ENCODE measurements at places on chromosomes 4 and X.

DNA sequence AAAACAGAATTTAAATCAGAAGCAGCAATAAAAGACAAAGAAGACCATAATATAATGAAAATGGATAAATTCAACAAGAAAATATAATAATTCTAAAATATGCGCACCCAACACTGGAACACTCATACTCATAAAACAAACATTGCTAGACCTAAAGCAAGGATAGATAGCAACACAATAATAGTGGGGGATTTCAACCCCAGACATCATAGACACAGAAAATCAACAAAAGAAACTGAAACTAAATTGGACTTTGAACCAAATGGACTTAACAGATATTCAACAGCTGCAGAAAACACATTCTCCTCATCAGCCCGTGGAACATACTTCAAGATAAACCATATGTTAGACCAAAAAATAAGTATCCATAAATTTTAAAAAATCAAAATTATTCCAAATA is 1552.6 kb downstream of the C4orf33 start:
- DNase-seq, result no peak

DNA sequence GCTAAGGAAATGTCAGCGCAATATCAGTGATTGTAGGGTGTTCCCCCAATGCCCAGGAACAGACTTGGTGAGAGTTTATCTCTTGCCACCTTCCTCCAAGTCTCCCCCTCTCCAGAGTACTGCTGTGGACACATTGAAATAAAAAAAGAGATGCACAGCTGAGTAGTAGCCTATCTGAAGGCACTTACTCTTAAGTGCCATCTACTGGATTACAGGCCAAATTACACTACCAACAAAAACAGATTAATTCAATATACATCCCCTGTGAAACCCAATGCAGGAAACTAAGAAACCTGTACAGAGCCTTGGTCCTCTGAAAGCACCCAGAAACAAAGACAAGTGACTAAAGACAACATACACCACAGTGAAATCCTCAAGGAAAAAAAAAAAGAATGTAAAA is 460.3 kb downstream of the ZIC3 start:
- no peak for DNase-seq

- no peak for DNase-seq
Observed at GRCh38 chr4:169282429-169283113, 11.8 kb upstream of the SH3RF1 start.

DNA sequence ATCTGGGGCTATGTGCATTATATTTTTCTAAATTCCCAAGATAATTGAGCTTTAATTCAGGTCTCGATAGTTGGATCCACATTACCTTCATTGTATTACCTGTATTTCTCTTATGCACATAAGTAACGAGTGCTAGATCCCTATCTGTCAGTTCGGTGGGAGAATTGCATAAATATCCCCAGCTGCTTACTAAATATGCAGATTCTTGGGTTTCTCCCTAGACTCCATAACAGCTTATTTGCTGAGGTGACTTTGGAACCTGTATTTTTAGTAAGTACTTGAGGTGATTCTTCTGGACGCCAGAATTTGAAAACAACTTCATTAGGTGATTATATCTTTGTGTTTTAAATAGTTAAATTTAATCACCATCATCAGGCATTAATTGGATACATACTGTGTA is 15.0 kb downstream of the UGT8 start:
- DNase-seq, result no peak

- DNase-seq, result no peak
Observed at GRCh38 chrX:150621652-150622051, 53.2 kb downstream of the MTM1 start.

GRCh38 chr4:14386196-14386595 is 616.1 kb upstream of the CPEB2 start:
- DNase-seq, result no peak

- DNase-seq, result peak; percentile 82
Observed at GRCh38 chr4:30721185-30722091, 1.3 kb downstream of the PCDH7 start.

- DNase-seq, result no peak
Observed at GRCh38 chr4:61446941-61447340, 246.8 kb downstream of the ADGRL3 start.

DNA sequence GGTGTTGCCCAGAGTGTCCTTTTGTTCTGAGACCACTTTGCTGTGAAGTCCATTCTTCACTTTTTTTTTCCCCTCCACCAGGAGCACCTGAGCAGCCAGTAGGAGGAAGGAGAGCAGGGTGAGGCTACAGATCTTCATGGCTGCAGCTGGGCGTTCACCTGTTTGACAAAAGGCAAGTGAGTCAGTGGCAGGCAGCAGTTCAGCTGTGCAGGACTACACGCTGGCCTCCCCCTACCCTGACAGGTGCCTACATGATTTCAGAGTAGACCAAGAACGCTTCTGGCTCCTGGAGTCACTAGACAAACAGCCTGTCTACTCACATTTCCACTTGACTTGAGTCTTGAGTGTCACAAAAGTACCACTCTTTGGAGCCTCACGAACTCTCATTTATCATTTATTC is 2.0 kb downstream of the FGFBP1 start:
- DNase-seq, result peak; percentile 59

DNA sequence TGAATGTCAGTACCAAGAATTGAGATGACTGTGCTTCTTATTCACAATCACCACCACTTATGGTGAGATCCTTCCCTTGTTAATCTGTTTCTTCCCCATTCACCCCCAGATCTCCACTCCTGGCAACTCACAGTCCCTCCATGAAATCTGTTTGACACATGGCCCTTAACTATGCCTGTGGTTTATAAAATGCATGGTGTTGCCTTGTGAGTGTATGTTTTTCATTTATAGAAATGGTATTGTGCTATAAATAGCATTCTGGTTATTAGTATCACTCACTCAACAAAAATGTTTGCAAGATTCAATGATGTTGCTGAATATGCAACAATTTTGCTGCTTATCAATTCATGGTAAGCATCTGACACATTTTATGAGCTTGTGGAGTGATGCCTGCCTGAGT is 131.0 kb downstream of the PRKX start:
- DNase-seq, result no peak

- no peak for DNase-seq
Observed at GRCh38 chr4:15913631-15913970, 24.9 kb downstream of the FGFBP1 start.

Measured in stomach (tissue), 19 donors.